Activated T-helper 17 cell treated with anti-CD3 and anti-CD28 coated beads, Interleukin-2, amount 50 U/mL, for 72 hours (primary cell): ENCODE measurements at places on chromosomes 2 and 18.

DNA sequence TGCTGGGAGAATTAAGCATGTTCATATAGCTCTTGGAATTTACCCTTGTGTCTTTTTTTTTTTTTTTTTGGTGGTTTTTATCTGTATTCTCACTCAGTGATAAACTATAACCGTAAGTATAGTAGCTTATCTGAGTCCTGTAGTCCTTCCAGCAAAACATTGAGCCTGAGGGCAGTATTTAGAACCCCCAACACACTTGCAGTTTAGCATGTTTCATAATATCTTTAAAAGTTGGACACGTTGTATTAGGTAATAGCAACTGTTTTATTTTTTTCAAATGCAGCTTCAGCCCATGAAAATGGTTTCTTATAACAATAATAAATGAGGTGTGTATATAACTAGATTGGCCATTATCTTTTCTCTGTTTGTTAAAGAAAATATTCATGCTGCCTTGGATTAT lies 603.5 kb upstream of the HS6ST1 start:
- no peaks in the 10 kb centered on the region for H3K4me1 ChIP-seq
- H3K4me3 ChIP-seq, result no peak overlapping the region
- ATAC-seq, result no peak
- H3K27me3 ChIP-seq, result peaks cover 4% of the 10 kb centered on the region
- no peaks in the 10 kb centered on the region for H3K36me3 ChIP-seq
- H3K27ac ChIP-seq, result no peak overlapping the region

DNA sequence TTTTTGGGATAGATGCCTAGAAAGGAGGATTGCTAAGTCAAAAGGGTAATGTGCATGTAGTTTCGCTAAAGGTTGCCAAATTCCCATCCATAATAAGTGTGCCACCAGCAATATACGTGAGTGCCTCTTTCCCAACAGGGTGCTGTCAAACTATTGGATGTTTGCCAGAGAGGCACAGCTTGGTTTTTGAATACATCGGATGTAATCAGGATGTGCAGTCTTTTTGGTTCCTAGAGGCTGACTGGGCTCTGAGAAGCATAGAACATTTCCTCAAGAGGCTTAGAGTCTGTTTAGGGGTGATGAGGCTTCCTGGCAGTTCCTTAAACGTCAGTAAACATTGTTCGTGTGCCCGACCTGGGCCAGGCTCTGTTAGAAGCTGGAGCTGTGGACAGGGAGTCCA lies 28.0 kb downstream of the AGAP1 start:
- H3K36me3 ChIP-seq, result no peaks in the 10 kb centered on the region
- H3K4me1 ChIP-seq, result no peaks in the 10 kb centered on the region
- no peak overlapping the region for H3K27ac ChIP-seq
- ATAC-seq, result no peak

DNA sequence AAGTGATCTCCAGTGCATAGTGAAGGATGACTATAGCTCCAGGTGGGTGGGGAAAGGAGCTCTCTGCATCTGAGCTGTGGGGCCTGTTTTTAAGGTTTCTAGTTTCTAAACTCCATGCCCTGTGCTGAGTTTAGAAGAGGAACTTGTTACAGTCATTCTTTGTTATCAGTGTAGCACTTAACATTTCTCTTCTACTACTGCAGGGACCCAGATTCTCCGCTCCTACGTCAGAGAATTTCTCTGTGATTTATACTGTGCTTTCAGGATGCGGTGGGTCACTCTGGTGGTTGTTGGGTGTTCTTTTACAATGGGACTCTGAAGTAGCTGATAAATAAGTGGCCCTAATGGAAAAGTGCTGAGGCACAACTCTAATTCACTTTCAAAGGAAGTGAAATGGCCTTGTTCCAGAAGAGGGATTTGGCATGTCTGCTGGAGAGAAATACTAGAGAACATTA lies 122.0 kb downstream of the WDSUB1 start:
- H3K27ac ChIP-seq, result no peak overlapping the region
- ATAC-seq, result no peak
- H3K4me3 ChIP-seq, result no peak overlapping the region
- no peaks in the 10 kb centered on the region for H3K36me3 ChIP-seq
- H3K4me1 ChIP-seq, result no peaks in the 10 kb centered on the region
- H3K27me3 ChIP-seq, result no peaks in the 10 kb centered on the region

DNA sequence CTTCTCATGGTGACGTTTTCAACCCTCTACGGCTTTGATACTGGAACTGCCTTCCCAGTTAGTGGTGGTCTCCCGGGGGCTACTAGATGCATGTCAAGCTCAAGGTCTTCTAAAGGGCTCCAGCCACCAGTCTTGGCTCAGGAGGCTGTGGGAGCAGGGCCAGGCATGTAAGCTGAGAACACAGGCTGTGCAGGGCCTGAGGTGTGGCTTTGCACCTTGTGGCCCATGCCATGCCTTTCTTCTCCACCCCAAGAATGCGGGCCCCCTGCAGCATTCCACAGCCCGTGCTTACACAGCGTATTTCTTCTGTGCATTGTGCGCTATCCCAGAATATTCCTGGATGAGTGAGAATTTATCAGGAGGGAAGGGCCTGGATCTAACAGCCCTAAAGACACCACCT lies 144.9 kb downstream of the SEPTIN10 start:
- no peak for ATAC-seq
- no peaks in the 10 kb centered on the region for H3K4me1 ChIP-seq
- no peak overlapping the region for H3K4me3 ChIP-seq
- H3K36me3 ChIP-seq, result no peaks in the 10 kb centered on the region

GRCh38 chr18:34730774-34731173 lies 20.7 kb downstream of the DTNA start:
- no peaks in the 10 kb centered on the region for H3K4me1 ChIP-seq
- peaks cover 7% of the 10 kb centered on the region for H3K27me3 ChIP-seq
- H3K4me3 ChIP-seq, result no peak overlapping the region
- no peaks in the 10 kb centered on the region for H3K36me3 ChIP-seq

- H3K36me3 ChIP-seq, result no peaks in the 10 kb centered on the region
- H3K4me3 ChIP-seq, result no peak overlapping the region
- no peak overlapping the region for H3K27ac ChIP-seq
- ATAC-seq, result no peak
- H3K27me3 ChIP-seq, result no peaks in the 10 kb centered on the region
- no peaks in the 10 kb centered on the region for H3K4me1 ChIP-seq
Observed at GRCh38 chr2:138610201-138610953, 108.8 kb downstream of the SPOPL start.

DNA sequence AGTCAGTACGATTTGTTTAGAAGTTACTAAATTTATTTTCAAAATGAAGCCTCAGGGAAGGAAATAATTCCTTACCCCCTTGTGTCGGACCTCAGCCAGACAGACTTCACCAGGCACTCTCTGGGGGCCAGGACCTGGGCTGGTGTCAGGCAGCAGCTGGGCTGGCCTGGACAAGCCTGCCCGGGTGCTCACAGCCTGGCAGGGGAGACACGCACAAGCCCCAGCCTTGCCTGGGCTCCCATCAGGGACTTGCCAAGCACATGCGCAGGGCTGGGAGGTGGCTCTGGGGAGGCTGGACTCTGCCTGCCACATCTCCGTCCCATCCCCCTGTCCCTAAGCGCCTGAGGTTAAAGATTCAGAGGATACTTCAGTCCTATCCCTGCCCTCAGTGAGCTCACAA lies 56.8 kb upstream of the HS6ST1 start:
- ATAC-seq, result no peak
- H3K27ac ChIP-seq, result no peak overlapping the region
- no peaks in the 10 kb centered on the region for H3K4me1 ChIP-seq
- H3K36me3 ChIP-seq, result no peaks in the 10 kb centered on the region
- H3K4me3 ChIP-seq, result no peak overlapping the region

DNA sequence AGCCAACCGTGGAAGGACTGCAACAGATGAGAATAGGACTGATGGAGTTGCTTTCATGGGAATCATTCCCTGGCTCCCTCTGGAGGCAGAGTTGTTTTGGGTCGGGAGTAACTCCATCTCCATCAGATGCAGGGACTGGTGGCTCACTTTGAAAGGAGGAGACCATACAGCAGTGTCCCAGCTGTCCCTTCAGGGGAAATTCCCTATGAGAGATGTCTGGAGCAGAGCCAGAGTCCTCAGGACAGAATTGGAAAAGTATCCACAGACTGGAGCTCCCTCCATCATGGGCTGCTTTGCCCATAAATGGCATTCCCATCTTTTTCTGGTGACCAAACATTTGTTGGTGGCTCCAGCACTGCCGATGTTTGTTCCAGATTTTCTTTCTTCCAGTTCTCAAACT lies 144.3 kb downstream of the NCK2 start:
- ATAC-seq, result no peak
- H3K4me3 ChIP-seq, result no peak overlapping the region
- H3K27me3 ChIP-seq, result no peaks in the 10 kb centered on the region
- H3K27ac ChIP-seq, result peak overlapping the region; percentile 42
- peaks cover 56% of the 10 kb centered on the region for H3K4me1 ChIP-seq

- no peaks in the 10 kb centered on the region for H3K36me3 ChIP-seq
- H3K4me1 ChIP-seq, result no peaks in the 10 kb centered on the region
- H3K27me3 ChIP-seq, result no peaks in the 10 kb centered on the region
- no peak overlapping the region for H3K27ac ChIP-seq
Observed at GRCh38 chr2:107112561-107112960, 226.6 kb upstream of the ST6GAL2 start.

- H3K27ac ChIP-seq, result no peak overlapping the region
- H3K27me3 ChIP-seq, result peaks cover 3% of the 10 kb centered on the region
- no peaks in the 10 kb centered on the region for H3K36me3 ChIP-seq
Observed at GRCh38 chr18:77906103-77906892, 656.6 kb downstream of the GALR1 start.

DNA sequence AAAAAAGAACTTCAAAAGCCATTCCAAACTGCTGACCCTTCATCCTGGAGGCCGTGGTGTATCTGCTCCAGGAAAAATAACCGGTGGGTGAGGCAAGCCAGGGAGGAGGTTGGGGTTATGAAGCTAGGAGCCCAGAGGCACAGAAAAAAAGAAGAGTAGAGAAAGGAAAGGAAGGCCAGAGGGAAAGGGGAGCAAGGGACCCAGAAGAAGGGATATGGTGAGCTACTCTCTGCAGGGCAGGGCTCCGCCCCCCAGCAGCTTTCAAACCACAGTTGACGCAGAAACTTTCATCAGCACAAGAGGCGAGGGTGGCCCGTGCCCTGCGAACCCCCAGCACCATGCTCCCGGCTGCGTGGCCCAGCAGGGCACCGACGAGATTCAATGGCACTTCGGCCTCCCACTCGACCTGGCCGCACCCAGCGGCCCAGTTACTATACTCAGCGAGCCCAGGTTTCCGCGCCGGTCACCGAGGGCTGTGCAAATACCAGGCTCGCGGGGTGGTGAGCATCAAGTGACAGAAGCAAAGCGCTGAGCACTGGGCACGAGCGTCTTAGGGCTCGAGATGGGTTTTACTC lies 665 bp downstream of the MCM6 start:
- H3K4me3 ChIP-seq, result peak overlapping the region; percentile 82
- no peaks in the 10 kb centered on the region for H3K27me3 ChIP-seq
- H3K4me1 ChIP-seq, result peaks cover 35% of the 10 kb centered on the region

- H3K4me1 ChIP-seq, result no peaks in the 10 kb centered on the region
- no peaks in the 10 kb centered on the region for H3K27me3 ChIP-seq
- no peak overlapping the region for H3K4me3 ChIP-seq
- H3K36me3 ChIP-seq, result no peaks in the 10 kb centered on the region
Observed at GRCh38 chr2:35501076-35501475, 854.5 kb upstream of the CRIM1 start.
